Memory B cell (primary cell): ENCODE measurements at places on chromosomes 1 and 21.

DNA sequence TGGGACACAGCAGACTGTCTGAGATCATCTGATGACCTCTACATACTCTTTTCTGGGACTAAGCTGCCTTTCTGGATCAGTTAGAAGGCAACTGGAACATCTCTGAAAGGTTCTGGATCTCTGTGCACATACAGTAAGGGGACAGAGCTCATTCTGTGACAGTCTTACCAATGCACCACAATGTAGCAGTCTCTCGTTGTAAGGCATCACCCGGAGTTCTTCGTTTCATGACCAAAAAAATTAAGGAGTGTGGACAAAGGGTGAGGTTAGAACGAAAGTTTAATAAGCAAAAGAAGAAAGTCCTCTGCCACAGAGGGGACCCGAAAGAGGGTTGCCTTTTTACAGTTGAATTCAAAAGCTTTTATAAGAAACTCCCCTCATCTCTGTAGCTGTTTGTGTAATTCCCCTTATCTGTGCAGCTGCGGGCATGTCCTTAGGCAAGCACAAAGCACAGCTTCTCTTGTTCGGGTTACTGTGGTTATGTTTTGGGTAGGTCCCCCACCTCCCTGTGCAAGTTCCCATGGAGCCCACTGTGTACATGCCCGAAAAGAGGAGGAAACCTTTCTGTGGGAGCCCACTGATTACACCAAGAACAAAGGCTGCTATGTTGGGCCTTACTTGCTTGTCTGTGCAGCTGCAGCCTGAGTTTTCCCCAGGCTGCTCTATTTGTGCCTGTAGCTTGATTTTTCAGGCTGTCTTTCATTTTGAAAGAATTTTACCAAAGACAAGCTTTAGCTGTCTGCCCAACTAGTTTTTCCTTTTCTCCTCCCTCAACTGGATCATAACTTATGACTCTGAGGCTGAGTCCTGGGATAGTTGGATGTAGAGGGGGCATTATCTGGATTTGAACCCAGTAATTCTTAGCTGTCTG lies 53.1 kb upstream of the CACNA1E start:
- no peak for DNase-seq

DNA sequence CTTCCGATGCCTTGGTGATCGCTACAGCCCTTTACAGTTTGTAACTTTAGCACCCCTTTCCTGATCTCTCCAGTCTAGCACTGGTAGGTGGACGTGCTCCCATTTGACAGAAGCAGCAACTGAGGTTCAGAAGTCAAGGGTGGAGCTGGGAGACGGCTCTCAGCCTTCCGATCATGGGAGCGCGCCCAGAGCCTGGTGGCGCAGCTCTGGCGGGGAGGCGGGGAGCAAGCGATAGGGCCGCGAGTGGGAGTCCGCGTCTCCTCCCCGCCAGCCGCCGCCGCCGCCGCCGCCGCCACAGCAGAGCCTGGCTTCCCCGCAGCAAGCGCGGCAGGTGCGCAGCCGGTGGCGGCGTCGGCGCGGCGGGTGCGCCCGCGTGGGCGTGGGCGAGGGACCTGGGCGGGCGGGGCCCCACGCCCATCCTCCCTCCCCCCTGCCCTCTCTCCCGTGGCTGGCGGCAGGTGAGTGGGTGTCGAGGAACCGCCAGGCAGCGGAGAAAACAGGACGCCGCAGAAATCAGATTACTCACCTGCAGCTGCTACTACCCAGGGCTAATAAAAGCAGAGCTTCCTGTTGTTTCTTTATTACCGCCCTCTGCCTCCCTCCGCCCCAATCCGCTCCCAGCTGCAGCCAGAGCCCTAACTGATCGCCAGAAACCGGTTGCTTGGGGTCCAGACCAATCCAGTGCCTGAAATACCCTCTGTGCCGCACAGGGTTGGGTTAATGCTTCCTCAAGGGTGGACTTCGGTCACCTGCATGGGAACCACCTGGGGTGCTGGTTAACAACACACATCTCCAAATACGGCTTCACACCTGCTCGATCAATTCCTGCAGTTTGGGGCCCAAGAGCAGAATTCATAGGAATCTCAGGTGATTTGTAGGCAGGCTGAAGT lies 60.2 kb upstream of the ID3 start:
- DNase-seq = peak; percentile 62

DNA sequence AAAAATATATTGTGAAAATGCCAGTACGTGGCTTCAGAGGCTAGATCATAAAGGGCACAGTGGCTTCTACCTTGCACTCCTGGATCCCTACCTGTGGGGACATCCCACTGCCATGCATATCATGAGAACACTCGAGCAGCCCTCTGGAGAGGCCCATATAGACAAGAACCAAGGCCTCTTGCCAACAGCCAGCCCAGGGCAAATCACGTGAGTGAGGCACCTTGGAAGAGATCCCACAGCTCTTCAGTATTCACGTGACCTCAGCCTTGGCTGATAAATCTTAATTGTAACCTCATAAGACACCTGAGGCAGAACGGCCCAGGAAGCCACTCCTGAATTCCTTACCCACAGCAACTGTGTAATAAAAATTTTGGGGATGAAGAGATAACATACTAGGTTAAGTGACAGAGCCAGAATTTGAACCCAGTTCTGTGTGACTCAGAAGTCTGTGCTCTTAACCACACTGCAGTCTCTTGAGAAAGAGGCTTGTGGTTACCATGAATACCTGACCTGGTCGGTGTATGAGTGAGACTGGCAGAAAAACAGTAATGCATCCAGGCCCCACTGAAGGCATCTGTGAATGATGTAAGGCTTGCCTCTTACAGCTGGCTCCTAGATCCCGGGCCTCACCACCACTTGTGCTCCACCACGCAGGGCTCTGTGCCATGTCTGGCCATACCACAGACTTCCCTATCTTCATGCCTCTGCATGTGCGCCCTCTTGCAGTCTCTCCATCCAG lies 6.9 kb upstream of the A3GALT2 start:
- DNase-seq = no peak

DNA sequence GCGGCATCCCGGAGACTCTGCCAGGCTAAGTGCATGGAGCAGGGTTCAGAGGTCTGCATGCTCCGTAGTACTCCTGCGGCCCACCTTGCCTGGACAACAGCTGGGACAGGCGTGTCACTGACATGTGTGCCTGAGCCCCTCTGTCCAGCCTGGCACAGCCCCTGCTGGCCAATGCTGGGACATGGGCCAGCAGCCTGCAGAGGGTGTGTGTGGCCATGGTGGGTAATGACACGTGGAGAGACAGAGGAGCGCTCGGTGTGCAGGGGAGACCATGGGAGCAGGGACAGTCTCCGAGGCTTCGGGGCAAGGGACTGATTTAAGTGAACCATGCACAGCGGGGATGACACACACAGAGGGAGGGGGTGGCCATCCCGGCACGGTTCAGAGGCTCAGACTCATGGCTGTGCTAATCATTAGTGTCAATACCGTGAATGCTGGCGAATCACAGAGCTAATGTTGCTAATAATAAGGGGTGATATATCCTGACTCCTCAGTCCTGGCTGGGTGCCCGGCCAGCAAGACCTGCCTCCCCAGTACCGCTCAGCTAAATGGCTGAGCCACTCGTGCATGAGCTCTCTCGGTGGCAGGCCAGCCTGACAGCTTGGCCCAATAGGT lies 41.5 kb downstream of the IGSF21 start:
- DNase-seq = no peak

- no peak for DNase-seq
These were observed 17.4 kb upstream of the PDE9A start for GRCh38 chr21:42635848-42636519.

DNA sequence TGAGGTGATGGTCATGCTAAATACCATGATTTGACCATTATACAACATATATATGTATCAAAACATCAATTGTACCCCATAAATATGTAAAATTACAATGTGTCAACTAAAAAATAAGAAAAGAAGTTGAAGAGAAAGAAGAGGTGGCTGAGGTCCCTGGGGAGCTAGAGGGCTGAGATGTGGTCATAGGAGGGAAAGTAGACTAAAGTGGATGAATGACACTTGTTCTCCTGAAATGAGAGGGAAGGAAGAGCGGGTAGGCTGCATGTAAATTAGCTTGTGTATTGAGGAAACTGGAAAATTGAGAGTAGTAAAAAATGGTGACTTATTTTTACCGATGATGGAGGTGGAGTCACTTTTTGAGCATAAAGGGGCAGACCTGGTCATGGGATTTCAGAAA lies 117.0 kb downstream of the ST6GALNAC3 start:
- no peak for DNase-seq

GRCh38 chr21:14836950-14837349 lies 227.8 kb downstream of the NRIP1 start:
- no peak for DNase-seq

GRCh38 chr1:11654137-11654938 lies at the start of the genes FBXO2 and FBXO44:
Gene FBXO2 (minus strand): TSS chr1:11654429. CDS start chr1:11654340, 89 bp downstream.
Gene FBXO44 (plus strand): TSS chr1:11654877. CDS start chr1:11655836, 959 bp downstream.
- peak; percentile 58 for DNase-seq

DNA sequence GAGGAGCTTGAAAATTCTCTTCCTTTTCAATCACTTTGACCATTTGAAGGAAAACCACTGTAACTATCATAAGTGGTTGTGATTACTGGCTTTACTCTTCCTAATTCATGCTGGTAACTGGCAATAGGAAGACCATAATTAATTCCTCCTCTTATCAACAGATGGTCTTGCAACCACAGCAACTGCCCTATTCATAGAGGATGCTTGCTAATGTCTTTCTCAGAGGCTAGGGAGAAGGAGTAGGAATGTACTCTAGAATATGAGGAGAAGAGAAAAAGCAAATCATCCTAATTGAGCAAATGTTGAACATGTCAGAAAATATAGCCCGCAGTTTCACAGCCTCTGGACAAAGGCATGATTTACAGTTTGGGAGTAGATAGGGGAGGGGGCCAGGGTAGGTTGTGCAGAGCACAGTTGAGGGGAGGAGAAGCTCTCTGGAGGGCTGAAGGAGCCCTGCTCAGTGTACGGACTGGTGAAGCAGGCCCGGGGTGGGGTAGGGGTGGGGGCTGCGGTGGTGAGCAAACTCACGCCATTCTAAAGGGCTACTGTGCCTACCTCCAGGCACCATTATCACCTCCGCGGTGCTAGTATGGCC lies 192.9 kb downstream of the PCP4 start:
- DNase-seq = no peak

GRCh38 chr21:15809818-15810217 lies 80.0 kb downstream of the USP25 start:
- DNase-seq = no peak

- DNase-seq = no peak
These were observed 191.9 kb upstream of the FMN2 start for GRCh38 chr1:239899747-239900146.

DNA sequence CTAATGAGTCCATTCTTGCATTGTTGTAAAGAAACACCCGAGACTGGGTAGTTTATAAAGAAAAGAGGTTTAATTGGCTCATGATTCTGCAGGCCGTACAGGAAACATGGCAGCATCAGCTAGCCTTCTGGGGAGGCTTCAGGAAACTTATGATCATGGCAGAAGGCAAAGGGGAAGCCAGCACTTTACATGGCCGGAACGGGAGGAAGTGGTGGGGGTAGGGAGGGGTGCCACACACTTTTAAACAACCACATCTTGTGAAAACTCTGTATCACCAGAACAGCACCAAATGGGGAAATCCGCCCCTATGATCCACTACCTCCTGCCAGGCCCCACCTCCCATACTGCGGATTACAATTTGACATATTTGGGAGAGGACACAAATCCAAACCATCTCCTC lies 43.9 kb downstream of the NOS1AP start:
- no peak for DNase-seq

DNA sequence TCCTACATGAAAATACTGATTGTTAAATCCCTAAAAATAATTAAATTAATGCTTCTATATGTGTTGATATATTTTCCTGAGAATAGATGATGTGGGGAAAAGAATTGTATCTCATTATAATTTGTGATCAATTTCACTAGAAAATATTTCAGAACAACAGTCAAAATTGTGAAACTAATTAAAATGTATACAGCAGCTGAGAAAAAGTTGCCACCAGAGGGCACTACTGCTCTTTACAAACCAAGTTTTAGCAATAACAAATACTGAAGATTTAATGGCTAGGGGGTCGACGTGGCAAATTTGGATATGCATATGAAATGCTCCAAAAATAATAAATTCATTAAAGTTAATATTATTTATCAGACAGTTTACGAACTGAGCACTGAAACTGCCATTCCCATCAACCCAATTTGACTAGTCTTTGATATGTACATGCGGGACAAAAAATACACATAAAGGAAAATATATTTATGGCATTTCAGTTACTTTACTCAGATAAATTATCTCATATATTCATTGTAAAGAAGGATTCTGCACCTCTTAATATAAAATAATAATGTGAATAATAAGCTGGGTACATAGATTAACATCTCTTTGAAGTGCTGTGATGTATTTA lies 96.3 kb upstream of the TMPRSS15 start:
- peak; percentile 20 for DNase-seq
